ENCODE measurements at places on chromosomes 1 and 21.

- no peak for DNase-seq
Observed at GRCh38 chr1:60889709-60890108, 192.7 kb upstream of the NFIA start.

GRCh38 chr1:29716306-29716705 lies 480.0 kb downstream of the PTPRU start:
- no peak for DNase-seq

DNA sequence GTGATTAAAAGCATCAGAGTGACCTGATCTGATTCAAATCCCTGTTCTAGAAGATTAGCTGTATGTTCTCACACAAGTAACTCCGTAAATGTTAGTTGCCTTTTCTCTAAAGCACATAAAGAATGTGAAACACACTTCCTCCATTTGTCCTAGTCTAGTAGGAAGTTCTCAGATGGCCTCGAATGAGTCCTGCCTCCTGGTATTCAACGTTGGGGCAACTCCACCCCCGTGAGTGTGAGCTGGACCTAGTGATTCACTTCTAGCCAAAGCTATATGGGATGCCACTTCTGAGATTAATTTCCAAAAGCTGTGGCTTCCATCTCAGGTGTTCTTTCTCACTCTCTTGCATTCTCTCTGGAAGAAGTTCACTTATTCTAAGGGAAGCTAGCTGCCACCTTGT lies 267.6 kb downstream of the GPATCH2 start:
- DNase-seq, result no peak

- DNase-seq, result no peak
Observed at GRCh38 chr21:18937337-18937736, 533.8 kb upstream of the TMPRSS15 start.

- DNase-seq, result no peak
Observed at GRCh38 chr1:115136106-115136505, 46.8 kb upstream of the TSPAN2 start.

DNA sequence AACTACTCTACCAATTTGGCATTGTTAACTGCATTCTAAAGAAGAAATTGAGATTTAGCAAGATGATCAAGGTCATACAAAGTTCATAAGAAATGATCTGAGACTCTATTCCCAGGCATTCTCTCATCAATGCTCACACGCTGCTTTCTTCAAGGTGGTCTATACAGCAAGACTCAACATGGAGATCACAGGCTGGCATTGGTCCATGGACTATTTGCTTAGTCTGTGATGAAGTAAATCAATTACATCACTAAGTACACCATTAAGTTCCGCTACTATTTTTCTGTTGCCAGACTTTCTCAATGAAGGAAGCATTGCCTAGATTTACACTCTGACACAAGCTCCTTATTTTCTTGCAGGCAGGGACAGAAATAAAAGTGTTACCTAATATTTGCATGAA lies 51.9 kb upstream of the CYP2J2 start:
- no peak for DNase-seq

DNA sequence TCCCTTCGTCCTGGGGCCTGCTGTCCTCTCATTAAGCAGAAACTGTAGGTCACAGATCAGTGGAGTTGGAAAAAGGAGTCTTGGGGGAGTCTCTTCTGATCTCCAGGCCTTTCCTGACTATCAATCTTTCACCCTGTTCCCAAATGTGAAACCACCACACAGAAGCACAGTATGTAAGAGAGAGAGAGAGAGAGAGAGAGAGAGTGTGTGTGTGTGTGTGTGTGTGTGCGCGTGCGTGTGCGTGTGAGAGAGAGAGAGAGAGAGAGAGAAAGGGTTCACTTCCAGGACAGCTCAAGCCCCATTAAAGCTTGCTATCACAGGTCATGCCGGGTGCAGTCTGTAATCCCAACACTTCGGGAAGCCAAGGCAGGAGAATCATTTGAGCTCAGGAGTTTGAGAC lies 1.5 kb upstream of the TTC24 start:
- DNase-seq, result no peak
